ENCODE measurements at places on chromosomes 4 and X.

DNA sequence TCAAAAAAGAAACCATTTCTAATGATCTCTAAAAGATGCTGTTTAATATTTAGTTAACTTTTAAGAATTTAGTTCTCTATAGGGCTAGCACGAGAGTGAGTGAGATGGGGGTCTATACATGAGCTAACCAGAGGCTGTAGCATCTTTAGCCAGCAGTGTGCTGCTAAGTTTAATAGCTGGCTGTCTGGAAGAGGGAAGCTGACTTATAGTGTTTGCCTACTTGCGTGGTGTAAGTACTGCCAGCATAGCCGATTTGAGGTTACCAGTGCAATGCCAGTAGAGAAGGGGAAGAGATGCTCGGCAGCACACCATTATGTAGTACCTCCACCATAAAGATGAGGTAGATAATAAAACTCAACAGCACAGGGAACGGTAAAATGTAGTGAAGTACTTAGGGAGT is 47.1 kb upstream of the TMEM131L start:
- DNase-seq, result no peak

DNA sequence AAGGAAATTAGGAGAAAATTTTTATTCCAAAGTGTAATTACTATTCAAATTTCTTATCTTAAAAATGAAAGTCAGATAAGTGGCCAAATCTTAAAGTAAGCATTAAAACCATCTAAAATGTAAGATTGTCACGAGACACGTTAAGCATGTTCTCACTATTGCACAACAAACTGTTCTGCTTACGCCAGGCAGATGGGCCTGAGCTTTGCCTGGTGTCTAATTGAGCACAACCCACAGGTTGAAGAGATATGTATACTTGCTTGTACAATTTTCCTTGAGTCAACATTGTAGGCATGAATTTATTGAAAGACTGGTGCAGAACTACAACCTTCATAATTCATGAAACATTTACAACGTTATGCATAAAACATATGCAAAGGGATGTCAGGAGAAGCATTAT is 3.9 kb downstream of the RNF128 start:
- no peak for DNase-seq

- DNase-seq, result no peak
These were observed 116.8 kb upstream of the KIT start for GRCh38 chr4:54540931-54541330.

- no peak for DNase-seq
These were observed 637.4 kb downstream of the ZNF674 start for GRCh38 chrX:45907786-45908185.

DNA sequence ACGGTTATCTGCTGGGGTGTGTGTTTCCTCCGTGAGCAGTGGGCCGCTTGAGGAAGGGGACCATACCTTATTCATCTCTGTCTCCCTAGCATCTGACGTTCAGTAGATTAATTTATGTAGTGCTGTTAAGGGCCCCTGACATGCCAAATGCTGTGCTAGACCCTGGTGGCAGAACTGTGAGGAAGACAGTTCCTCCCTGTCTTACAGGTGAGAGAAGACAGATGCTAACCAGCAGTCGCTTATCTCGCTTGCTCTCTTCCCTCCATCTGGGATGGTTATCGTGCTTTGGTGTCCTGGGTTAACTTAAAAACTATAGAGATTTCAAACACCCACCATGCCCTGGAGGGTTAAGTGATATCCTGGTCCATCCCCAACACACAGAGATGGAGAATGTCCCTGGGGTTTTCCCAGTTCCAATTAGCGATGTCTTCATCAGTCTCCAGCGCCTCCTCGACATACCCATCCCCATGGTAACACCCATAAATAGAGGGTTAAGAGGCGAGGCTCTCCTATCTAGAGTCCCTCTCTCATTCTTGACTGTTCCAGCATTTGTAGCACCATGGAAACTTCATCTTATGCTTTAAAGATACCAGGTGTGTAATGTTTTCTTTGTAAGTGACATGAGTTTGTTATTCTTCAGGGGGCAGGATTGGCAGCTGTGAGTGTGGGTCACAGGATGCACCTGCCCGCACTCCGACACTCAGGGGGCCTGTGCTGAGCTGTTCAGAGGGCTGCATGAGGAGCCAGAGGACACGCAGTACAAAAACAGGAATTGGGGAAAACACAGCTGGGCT is 135.2 kb downstream of the STK32B start:
- DNase-seq, result no peak

GRCh38 chrX:51743179-51743957 is at the start of gene GSPT2:
Gene GSPT2 (plus strand): TSS chrX:51743442. CDS start chrX:51743627, 185 bp downstream.
- DNase-seq, result peak; percentile 23

DNA sequence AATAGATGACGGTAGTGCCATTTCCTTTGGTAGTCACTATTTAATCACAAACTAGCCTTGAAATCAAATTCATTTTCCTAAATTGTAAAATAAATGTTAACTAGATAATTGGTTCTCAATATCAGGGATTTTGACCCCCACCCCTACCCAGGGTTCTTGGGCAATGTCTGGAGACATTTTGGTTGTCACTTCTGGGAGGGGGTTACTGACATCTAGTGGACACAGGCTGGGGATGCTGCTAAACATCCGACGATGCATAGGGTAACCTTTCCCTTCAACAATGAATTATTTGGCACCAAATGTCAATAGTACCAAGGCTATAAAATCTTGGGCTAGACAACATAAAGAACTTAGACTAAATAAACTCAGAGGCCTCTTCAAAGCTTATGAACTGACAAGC is 285.8 kb upstream of the TRPC5 start:
- no peak for DNase-seq

DNA sequence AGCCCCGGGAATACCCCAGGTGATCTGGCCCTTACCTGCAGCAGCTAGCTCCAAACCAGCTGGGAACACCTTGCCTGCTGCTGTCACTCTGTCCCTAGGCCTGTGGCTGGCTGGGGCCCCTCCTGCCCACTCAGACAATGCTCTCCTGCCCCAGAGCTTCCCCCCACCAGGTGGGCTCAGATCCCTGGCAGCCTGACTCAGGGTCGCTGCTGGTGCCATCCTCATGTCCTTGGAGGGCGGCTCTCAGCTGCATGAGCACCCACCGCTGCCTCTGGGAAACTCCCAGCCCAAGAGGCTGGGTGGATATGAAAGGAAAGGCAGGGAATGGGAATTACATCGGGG is 15.8 kb downstream of the C4orf50 start:
- DNase-seq, result no peak

DNA sequence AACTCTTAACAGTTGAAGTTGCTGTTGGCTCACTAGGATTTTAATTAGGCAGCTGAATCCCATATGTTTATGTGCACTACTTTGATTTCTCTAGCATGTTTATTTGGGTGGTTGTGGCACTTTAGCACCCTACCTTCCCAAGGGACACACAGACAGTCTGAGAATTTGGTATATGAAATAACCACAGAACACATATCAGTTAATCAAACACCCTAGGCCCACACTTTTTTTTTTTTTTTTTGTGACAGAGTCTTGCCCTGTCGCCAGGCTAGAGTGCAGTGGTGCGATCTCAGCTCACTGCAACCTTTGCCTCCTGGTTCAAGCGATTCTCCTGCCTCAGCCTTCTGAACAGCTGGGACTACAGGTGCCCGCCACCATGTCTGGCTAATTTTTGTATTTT is 130.5 kb downstream of the DCK start:
- no peak for DNase-seq

DNA sequence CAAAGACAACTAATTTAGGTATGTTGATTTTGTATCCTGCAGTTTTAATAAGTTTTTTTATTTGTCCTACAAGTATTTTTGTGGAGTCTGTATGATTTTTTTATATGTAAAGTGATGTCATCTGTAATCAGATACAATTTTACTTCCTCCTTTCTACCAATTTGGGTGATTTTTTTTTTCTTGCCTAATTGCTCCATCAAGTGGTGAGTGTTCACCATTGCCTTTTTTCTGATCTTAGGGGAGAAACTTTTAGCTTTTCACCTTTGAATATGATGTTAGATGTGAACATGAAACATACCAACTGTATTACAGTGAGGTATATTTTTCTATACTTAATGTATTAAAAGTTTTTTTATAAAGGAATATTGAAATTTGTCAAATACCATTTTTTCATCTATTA is 362.3 kb downstream of the PABPC4L start:
- DNase-seq, result no peak

DNA sequence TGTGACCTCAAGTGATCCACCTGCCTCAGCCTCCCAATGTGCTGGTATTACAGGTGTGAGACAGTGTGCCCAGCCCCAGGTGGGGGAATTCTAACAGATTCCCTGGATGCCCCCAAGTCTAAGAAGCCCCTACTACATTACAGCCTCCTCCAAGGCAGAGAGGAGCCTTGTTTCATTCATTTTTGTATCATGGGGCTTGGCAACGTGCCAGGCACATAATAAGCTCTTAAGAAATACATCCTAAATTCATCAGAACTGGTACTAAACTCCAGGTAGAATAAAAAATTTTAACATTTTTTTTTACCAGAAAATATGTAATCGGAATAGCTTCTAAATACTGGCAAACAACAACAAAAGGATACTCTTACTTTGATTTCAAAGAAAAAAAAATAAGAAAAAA is 127.1 kb downstream of the CHIC2 start:
- DNase-seq, result no peak

DNA sequence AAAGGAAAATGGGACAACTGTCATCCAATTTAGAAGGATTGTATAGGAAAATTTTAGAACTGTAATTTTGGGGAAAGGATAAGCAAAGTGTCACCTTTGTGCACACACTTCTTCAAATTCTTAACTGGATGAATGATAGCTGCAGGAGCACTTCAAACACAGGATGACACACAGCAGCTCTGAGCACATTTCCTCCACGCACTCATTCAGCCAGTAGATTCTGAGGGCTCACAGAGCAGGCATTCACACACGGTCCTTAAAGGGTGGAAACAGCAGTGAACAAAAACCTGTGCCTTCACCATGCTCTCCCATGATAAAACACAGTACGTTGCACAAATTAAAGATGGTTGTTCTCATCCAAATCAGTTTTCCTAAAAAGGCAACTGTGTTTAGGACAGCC is 38.5 kb upstream of the KLF3 start:
- no peak for DNase-seq

GRCh38 chr4:42416017-42416416 is 18.7 kb downstream of the SHISA3 start:
- DNase-seq, result no peak

DNA sequence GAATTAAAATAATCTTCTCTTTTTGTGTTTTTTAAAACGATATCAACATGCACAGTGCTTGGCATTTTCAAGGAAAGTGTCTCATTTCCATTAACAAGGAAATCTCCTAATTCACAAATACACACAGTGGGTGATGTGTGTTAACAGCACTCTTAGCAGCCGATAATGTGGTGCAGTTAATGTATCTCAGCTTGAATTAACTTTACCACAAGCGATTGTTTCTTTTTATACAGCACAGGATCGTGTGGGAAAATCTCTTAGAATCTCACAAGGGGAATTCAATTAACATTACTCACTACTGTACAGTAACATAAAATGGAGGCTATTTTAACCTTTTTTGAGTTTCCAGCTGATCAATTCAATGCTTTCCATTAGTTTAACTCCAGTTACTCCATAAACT is 1841.9 kb downstream of the STIM2 start:
- no peak for DNase-seq

- DNase-seq, result no peak
These were observed 52.2 kb downstream of the PRDM5 start for GRCh38 chr4:120870279-120870673.

GRCh38 chr4:159002950-159003349 is 99.9 kb upstream of the RAPGEF2 start:
- no peak for DNase-seq

DNA sequence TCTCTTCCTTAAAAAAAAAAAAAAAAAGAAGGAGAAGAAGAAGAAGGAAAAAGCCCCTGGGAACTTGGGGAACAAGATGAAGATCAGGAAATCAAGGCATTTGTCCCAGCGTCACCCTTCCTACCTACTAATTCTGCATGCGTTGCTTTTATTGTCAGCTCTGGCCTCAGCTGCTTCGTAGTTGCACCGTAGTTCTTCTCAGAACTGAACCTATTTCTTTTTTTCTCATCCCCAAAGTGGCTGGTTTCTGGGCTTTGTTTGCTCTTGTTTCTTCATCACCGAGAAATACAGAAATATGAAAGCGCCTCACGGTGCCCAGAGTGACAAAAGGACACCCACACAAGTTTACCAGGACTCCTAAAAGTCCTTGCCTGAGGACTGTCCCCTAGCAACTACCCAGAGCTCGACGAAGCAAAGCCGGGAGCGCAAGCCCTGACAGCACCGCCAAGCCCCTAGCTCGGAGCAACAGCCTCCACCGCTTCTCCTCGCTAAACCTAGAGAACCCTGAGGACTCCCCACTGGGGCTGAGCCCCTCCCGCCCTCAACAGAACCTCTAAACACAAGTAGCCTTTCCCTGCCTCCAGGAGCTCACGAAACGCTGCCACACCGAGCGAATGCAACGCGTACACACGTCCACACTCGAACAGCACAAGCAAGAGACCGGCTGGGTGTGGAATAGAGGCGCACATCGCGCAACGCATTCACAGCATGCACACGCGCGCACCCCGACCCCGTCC is 710 bp downstream of the PRKG2 start:
- no peak for DNase-seq

GRCh38 chrX:85828771-85829170 is 218.6 kb downstream of the CHM start:
- no peak for DNase-seq

DNA sequence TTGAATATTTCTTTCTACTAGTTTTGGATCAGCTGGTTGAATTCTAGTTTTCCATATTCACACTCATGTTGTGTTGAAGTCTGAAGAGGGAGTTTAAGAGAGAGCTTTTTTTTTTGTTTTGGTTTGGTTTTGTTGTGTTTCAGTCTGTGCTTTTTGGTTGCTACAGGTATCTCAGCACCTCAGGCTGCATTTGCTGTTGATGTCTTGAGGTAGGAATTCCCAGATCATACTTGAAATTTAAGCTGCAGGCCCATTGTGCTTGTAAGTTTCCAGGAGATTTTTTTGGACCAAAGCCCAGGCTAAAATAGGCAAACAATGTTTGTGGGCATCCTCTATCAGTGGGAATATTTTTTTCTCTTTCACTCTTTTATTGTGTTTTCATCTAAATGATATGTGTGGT is 190.2 kb upstream of the AGA start:
- no peak for DNase-seq

DNA sequence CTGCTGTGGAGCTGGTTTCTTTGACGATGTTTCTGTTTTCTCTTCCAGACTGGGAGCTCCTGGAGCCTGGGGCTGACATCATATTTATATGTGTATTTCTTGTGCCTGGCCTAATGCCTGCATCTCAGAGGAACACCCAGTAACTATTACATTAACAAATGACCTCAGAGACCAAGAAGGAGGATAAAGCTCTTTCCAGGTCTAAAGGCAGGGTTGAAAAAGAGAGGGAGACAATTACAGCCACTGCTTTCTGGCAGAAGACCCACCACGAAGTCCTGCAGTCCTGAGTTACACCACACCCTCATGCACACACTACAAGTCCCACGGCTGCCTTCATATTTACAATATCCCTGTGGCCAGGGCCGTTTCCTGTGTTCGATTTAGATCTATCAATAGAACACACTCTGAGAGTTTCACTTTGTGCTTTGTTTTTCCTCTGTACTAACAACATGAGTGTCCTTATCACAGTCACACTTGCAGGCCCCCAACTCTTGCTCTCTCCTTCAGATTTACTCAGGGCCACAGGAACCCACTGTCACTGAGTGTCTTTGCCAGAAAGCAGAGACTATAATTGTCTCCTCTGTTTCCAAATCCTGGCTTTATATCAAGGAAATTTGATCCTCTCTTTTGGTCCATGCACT is 535.5 kb downstream of the MID1IP1 start:
- DNase-seq, result no peak

- no peak for DNase-seq
These were observed 67.1 kb downstream of the ACOX3 start for GRCh38 chr4:8373270-8373972.

Data from mesothelial cell of epicardium (in vitro differentiated cells).